ENCODE measurements at places on chromosomes 3 and 15.

DNA sequence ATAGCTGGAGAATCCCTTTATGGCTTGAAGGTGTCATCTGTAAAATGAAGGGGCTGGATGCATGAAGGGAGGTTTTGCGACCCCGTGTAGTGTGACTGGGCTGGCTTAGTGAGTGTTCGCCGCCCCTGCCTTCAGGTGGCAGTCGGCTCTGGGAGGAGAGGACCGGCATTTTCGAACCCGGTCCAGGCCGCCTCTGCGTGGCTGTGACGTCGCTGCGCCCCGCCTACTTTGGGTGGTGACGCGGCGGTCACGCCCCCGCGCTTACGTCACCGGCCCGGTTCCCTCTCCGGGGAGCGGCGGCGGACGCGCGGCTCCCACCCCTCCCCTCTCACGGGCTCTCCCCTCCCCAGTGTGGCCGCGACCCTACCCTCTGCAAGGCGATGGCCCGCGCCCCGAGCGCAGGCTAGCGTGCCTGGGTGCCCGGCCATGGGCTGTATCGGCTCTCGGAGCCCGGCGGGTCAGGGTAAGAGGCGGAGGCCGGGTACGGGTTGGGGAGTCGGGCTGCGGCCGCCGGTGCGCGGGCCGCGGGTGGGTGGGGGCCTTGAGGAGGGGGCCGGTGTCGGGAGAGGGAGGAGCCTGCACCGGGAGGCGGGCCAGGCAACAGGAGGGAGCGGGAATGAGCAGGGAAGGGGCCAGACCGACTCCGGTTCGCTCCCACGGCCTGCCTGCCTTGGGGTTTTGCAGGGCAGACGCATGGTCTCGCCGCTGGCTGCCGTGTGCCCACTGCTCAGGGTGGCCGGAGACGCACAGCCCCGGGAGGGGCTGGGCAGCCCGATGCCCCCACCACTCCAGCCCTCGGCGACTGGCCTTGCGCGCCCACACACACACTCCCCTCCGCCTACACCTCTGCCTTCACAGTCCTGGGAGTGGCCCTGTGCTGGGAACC, 1.5 kb upstream of the FAM131A start:
- DNase-seq = peak; percentile 96

DNA sequence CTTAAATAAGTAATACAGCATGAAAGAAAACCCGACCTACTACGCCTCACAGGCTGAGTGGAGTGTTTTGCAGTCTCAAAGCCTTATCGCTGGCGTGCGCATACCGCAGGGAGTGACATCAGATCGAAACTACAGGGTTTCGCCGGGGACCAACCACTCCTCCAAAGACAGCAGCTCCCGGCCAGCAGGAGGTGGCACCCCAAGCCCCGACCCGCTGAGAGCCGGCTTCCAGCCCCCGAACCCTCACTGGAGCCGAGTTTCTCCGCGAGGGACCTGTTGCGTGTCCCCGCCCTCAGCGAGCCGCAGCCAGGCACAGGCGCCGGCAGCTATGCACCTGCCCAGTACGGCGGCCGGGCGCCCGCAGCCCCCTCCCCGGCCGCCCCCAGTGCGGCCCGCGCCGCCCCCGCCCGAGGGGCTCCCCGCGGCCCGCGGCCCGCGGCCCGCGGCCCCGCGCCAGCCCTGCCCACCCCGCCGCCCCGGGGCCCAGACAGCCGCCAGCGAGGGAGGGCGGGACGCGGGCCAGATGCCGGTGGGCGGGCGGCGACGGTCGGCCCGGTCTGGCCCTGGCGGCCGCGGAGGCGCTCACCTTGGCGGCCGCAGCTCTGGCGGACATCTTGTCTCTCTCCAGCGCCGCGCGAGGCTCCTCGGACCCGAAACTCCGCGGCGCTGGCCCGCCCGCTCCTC, 710 bp downstream of the TJP1 start:
- peak; percentile 69 for DNase-seq

DNA sequence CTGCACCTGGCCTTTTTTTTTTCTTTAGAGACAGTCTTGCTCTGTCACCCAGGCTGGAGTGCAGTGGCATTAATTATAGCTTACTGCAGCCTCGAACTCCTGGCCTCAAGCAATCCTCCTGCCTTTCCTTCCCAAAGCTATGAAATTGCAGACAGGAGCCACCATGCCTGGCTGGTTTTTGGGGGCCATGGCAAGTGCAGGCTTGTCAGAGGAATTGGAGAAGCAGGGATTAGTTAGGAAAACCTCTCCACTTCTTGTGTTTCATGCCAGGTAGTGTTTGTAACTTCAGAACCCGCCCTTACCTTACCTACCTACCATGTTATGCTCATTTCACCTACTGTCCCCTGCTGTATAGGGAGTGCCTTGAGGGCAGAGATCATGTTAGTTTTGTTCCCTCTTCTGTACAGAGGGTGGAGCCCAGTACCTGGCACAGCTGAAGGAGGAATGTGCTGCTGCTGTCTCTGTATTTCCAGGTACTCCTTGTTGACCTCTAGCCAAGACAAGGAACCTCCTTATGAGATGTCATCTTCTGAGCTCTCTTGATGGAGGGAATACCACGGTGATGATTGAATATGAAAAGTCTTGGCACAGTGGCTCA, 43.8 kb downstream of the TRAK1 start:
- DNase-seq = no peak

DNA sequence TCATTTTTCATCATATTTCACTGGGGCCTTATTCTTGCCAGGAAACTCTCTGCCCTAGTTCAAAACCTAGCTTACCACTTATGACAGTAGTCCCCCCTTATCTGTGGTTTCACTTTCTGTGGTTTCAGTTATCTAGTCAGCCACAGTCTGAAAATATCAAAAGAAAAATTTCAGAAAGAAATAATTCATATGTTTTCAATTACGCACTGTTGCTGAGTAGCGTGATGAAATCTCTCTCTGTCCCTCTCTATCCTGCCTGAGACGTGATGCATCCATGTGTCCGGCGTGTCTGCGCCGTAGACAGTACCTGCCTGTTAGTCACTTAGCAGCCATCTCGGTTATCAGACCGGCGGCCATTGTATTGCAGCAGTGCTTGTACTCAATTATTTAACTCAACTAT, 369.9 kb upstream of the MCTP2 start:
- no peak for DNase-seq

DNA sequence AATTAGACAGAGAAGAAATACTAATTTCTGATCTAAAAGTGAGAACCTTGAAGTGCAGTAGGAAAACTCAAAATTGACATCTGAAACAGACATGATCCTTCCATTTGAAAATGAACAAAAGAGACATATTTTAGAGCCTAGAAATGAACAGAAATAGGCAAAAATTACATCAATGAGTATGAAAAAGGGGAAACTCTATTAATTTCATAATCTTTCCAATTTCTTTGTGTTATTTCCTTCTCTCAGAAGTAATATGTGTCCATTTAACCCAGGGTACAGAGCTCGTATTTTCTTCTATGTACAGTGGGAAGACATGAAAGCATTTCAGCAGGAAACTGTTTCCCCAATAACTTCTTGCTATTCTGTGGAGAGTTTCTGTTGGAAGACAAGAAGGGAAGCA, 263.1 kb downstream of the CGGBP1 start:
- no peak for DNase-seq

DNA sequence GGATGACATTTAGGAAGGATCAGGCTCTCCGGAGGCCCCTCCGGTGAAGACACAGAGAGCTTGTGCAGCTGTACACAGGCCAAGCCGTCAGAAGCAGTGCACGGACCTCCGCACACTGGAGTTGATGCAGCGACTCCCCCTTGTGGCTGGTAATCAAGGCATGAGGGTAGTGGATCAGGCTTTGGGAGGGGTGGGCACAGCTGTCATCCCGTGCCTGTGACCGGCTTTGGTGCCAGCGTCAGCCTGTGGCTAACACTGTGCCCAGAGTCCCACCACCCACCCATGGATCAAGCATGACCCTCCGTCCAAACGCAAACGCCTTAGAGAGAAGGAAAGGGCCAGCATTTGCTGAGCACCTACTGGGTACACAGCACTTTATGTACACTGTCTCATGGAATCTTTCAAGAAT, 8.2 kb upstream of the GRIP2 start:
- DNase-seq = peak; percentile 81

DNA sequence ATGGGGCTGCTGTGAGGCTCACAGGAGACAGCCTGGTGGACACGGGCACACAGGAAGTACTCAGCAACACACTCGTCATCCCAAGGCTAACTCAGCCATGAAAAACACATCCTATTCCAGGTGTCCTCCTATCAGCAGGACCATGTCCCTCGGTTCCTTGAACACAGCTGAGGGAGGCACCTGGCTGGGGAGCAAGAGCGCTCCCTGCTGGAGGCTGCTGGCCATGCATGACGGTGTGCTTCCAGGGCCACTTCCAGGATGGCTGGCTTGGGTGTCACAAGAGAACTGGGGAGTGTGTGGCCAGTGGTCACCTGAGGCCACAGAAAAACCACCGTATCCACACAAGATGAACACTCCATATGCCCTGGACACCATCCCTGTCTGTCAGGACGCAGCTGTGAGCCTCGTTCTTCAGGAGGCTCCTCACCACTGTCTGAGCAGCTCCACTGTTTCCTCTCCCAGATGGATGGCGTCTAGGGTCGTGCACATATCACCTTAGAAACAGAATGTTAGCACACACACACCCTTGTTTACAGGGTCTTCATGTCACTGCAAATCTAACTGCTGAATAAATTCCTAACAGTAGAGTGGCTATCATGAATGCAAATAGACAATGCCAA, 31.0 kb downstream of the POC1A start:
- peak; percentile 75 for DNase-seq

- no peak for DNase-seq
Observed at GRCh38 chr3:46959161-46959511, 17.4 kb downstream of the CCDC12 start.

DNA sequence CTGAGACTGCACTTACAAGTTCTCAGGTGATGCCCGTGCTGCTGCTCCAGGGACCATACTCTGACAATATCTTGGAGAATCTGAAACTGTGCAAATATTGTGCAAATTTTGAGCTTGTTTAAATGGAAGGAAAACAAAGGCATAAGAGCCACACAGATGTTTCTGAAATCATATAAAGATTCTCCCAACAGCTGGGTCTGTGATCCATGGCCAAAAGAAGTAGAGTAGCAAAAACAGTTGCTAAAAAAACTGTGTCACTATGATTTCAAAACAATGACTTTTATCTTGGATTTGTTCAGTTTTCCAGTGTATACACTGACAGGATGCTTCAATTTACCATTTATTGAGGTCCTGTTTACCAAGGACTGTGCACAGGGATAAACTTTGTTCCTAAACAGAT, 25.3 kb downstream of the NPTN start:
- no peak for DNase-seq

DNA sequence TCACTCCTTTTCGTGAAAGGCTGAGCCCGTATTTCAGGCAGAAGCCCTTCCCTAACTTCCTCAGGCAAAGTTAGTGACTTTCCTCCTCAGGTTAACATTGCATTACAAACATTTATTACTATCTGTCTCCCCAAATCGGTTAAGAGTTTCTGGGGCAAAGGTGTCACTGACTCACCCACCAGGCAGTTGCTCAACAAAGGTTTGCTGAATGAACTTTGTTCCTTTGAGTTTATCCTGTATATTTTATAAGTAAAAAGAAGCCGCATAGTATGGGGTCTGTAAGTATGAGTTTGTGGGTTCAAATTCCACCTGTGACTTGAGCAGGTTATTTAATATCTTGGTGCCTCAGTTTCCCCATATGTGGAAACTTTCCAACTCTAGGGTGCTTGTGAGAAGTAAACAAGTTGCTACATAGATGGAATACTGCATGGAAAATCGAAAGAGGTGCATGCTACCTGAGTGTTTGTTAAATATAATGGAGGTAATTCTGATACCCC, 177.7 kb downstream of the THRB start:
- DNase-seq = no peak

DNA sequence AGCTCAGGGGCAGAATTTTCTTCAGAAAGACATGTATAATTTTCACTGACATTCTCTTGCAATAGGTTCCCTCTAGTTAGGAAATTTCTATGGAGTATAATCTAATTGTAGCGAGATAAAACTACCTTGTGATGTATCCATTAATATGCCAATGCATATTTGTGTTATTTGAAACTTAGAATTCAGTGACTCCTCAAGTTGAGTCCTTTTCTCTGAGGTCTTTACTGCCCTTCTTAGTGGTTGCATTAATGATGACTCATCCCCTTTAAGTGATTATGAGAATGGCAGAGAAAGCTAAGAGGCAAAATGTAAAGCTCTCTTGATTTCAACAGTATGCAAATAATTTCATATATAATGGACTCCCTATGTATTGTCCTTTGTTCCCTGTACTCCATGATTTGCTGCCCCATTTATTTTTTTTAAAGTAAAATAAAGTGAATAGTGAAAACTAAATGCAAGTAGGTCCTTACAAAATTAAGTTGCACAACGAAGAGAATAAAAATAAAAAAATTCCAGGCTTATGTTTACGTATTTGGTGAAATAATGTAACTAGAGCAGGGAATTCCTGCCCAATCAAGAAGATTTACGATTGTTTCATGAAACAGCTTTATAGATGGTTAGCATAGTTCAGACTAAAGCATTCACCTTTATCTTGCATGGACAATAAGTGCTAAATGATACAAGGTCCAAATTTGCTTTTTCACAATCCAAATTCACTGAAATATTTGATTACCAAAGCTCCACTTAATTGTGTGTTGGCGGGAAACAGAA, 78.1 kb downstream of the ZPLD1 start:
- no peak for DNase-seq

DNA sequence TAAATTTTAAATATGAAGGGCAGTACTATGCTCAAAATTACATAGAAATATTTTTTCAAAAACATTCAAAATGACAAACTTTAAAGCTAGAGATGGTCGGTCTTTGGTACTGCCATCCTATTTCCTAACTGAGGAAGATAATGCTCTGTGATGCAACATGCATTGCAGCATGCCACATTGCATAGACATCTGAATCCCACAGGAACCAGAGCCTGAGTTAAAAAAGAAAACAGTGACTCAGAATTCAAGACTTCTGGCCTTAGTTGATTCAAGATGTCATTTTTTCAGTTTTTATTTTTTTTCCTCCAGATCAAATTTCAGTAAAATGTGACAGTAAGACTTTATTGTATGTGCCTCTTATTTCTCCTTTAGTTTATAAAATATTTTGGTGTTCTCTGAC, 33.1 kb downstream of the TP63 start:
- DNase-seq = no peak

- no peak for DNase-seq
Observed at GRCh38 chr3:25354071-25354470, 74.0 kb upstream of the RARB start.

DNA sequence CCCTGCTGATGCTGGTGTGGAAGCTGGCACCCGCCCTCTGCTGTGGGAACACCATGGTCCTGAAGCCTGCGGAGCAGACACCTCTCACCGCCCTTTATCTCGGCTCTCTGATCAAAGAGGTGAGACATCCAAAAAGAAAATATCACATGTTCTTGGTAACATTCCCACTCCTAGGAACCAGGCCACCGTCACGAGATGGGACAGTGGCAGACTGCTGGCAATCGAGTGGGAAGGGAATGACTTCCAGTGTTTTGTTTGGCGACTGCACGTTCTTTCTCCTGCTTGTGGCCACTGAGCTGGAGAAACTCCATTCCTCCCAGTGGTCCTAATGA, 14.3 kb downstream of the ALDH1A3 start:
- no peak for DNase-seq

- no peak for DNase-seq
Observed at GRCh38 chr15:69712991-69713390, 260.4 kb downstream of the RPLP1 start.

Measured in ovary (tissue), 10 donors.